Activated CD8-positive, alpha-beta T cell treated with anti-CD3 and anti-CD28 coated beads for 36 hours (primary cell): ENCODE measurements at places on chromosomes 3 and 15. TPM values are rescaled to one million over a fixed set of nuclear protein-coding genes. Genes with fewer than 3 reads are reported as not detected.

Gene ZBTB38
- 20.4 TPM for total RNA-seq

GRCh38 chr3:127100459-127101410 lies 92.2 kb upstream of the PRR23E start:
- no peak overlapping the region for H3K27ac ChIP-seq
- no peak overlapping the region for H3K4me3 ChIP-seq
- no peaks in the 10 kb centered on the region for H3K4me1 ChIP-seq
- H3K36me3 ChIP-seq = no peaks in the 10 kb centered on the region
- DNase-seq = no peak

GRCh38 chr3:35670408-35670965 lies 31.2 kb downstream of the ARPP21 start:
- no peak for DNase-seq
- H3K27ac ChIP-seq = no peak overlapping the region
- H3K27me3 ChIP-seq = no peaks in the 10 kb centered on the region
- H3K4me1 ChIP-seq = peaks cover 3% of the 10 kb centered on the region
- no peak overlapping the region for H3K4me3 ChIP-seq

Gene SLC15A2
- 1.7 TPM for total RNA-seq
